ENCODE measurements at places on chromosomes 7 and 10. TPM values are rescaled to one million over a fixed set of nuclear protein-coding genes. Genes with fewer than 3 reads are reported as not detected.

Gene C7orf57
- total RNA-seq, result not detected

Gene CRPPA
- total RNA-seq, result 1.2 TPM

Gene SUGCT
- 55.2 TPM for total RNA-seq

Gene DYNC1I1
- total RNA-seq, result 0.45 TPM

Gene GIMAP2
- 0.60 TPM for total RNA-seq

Gene KCNIP2
- total RNA-seq, result 1.1 TPM

Gene HSPA12A
- total RNA-seq, result 15.7 TPM

Gene LRRD1
- under 0.01 TPM for total RNA-seq

Gene WIPF3
- total RNA-seq, result not detected

Gene HOXA1
- not detected for total RNA-seq

Gene TUBB8
- not detected for total RNA-seq

Gene SFTPA1
- not detected for total RNA-seq

Gene RELN
- 0.08 TPM for total RNA-seq

Gene PNLIP
- not detected for total RNA-seq

Gene GIMAP7
- total RNA-seq, result 0.12 TPM

Gene MAT1A
- total RNA-seq, result not detected

Gene MXI1
- total RNA-seq, result 31.8 TPM

Gene CCDC172
- total RNA-seq, result not detected

Gene CLIP2
- 52.9 TPM for total RNA-seq
